Amygdala (tissue), 56 donors: ENCODE measurements at places on chromosomes 12 and 14.

- DNase-seq, result no peak
Measured at GRCh38 chr14:93274055-93274806, 58.6 kb downstream of the BTBD7 start.

GRCh38 chr14:33592297-33592696 is 358.6 kb downstream of the EGLN3 start:
- no peak for DNase-seq

GRCh38 chr14:84288781-84289180 is 1241.2 kb upstream of the FLRT2 start:
- no peak for DNase-seq

GRCh38 chr14:24416932-24417619 is 12.4 kb downstream of the CBLN3 start:
- no peak for DNase-seq

DNA sequence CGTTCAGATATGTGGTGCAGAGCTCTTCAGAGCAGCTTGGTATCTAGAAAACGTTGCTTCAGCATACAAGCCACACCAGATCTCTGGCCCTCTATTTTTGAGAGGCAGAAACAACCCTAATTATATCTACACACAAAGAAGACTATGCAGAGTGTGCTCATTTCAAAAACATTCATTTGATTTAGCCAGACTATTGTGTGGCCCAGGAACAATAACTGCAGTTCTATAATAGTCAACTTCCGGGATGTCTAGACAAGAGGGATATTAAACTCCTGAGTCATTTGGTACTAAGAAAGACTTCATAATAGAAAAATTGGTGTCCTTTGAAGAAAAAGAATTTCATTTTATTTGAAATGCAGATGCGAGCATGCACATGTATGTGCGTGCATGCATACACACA is 153.8 kb downstream of the PELI2 start:
- DNase-seq, result no peak

DNA sequence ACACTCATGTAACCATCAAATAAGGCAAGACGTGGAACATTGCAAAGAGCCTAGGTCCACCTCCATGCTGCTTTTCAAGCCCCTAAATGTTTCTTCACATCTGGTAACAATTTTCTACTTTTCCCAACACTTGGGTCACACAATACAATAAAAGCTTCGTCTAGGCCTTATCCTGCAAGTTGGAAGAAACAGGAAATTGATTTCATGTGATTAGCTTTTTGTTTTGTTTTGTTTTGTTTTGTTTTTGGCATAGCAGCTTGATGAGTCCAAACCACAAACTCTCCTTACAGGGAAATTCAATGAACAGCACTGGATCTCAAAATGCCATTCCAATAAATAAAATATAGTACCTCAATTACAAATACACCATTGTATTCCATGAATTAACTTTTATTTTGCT is 19.3 kb downstream of the TAS2R50 start:
- DNase-seq, result no peak
